Astrocyte (in vitro differentiated cells and primary cell): ENCODE measurements at places on chromosomes 6 and 20. TPM values are rescaled to one million over a fixed set of nuclear protein-coding genes. Genes with fewer than 3 reads are reported as not detected.

DNA sequence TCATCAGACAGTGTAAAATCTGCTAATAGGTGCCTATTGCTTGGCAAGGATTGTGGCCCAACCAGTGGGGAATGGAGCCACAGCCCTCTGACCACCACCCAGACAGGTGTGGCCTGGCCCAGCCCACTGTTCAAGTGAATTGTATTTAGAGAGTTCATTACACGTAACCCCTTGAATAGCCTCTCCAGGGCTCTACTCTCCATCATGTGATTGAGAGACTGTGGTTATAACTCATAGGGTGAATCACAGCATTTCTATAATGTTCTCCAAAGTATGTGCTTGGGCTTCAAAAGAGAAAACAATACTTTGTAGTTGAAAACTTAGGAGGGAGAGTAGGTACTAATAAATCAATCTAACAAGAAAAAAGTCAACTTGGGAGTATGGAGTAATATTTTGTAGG lies 38.4 kb downstream of the ALDH8A1 start:
- H3K4me1 ChIP-seq, result peaks cover 36% of the 10 kb centered on the region
- peak overlapping the region; percentile 73 for H3K27ac ChIP-seq
- DNase-seq, result peak; percentile 92

The NMBR gene
- not detected in 2 replicates for total RNA-seq

- H3K4me1 ChIP-seq, result peaks cover 30% of the 10 kb centered on the region
- no peaks in the 10 kb centered on the region for H3K36me3 ChIP-seq
- H3K27me3 ChIP-seq, result no peaks in the 10 kb centered on the region
- peak overlapping the region; percentile 42 for H3K27ac ChIP-seq
Measured at GRCh38 chr6:29964887-29965562, 22.7 kb downstream of the HLA-A start.

- DNase-seq, result peak; percentile 8
- no peaks in the 10 kb centered on the region for H3K27me3 ChIP-seq
- H3K4me3 ChIP-seq, result no peak overlapping the region
- H3K27ac ChIP-seq, result no peak overlapping the region
- H3K4me1 ChIP-seq, result no peaks in the 10 kb centered on the region
- H3K36me3 ChIP-seq, result no peaks in the 10 kb centered on the region
Measured at GRCh38 chr6:10369896-10370295, 45.0 kb downstream of the TFAP2A start.

DNA sequence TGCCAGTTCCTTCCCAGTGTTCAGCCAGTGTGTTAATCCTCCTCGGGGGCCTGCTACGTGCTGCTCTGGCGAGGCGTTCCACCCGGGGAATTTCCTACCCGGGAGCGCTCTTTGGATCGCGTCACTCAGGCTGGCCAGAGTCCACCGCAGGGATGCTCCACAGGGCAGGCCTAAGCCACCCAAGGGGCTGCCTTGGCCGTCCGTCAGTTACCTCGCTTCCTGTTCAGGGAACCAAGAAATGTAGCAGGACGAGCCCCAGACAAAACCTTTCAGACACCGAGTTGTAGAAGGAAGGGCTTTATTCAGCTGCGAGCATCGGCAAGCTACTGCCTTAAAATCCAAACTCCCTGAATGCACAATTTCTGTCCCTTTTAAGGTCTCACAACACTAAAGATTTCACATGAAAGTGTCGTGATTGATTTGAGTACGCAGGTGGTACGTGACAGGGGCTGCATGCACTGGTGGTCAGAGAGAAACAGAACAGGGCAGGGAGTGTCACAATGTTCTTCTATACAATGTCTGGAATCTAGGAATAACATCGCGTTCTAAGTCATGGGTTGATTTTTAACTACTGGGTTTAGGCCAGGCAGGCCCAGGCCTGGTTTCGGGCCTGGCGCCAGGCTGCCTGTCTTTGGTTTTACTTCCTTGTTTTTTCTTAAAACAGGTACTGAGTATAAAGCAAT lies 15.7 kb upstream of the POU5F1 start:
- no peak overlapping the region for H3K4me3 ChIP-seq
- peak; percentile 3 for DNase-seq
- H3K4me1 ChIP-seq, result no peaks in the 10 kb centered on the region
- no peaks in the 10 kb centered on the region for H3K36me3 ChIP-seq

GRCh38 chr6:114997813-114998292 lies 655.0 kb upstream of the HS3ST5 start:
- no peak overlapping the region for H3K27ac ChIP-seq
- H3K36me3 ChIP-seq, result no peaks in the 10 kb centered on the region
- H3K4me1 ChIP-seq, result no peaks in the 10 kb centered on the region

DNA sequence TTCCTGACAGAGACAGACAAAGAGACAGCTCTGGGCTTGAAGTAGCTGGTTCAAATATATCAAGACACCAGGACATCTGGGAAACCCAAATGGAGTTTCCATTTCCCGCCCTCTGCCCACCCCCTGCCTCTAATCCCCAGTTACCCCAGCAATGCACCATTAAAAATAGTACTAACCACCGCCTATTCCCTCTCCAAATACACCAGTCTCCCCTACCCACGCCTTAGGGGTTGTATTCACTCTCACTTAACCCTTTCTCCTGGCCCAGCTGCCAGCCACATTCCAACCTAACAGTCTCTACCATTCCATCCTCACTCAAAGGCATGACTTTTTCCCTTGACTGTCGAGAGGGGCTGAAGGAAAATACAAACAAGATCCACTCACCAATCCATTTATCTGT lies 22.4 kb downstream of the GABBR1 start:
- H3K4me3 ChIP-seq, result no peak overlapping the region
- H3K4me1 ChIP-seq, result no peaks in the 10 kb centered on the region

- H3K27me3 ChIP-seq, result no peaks in the 10 kb centered on the region
- H3K36me3 ChIP-seq, result no peaks in the 10 kb centered on the region
- H3K4me1 ChIP-seq, result no peaks in the 10 kb centered on the region
Measured at GRCh38 chr6:119207327-119207726, 128.9 kb upstream of the FAM184A start.

- H3K4me3 ChIP-seq, result no peak overlapping the region
- H3K4me1 ChIP-seq, result no peaks in the 10 kb centered on the region
- H3K27me3 ChIP-seq, result no peaks in the 10 kb centered on the region
Measured at GRCh38 chr20:52379723-52380336, 188.3 kb upstream of the ZFP64 start.

GRCh38 chr20:10360878-10361277 lies 73.1 kb downstream of the MKKS start:
- no peaks in the 10 kb centered on the region for H3K36me3 ChIP-seq
- no peak overlapping the region for H3K4me3 ChIP-seq
- H3K27me3 ChIP-seq, result peaks cover 5% of the 10 kb centered on the region
- peaks cover 18% of the 10 kb centered on the region for H3K4me1 ChIP-seq

DNA sequence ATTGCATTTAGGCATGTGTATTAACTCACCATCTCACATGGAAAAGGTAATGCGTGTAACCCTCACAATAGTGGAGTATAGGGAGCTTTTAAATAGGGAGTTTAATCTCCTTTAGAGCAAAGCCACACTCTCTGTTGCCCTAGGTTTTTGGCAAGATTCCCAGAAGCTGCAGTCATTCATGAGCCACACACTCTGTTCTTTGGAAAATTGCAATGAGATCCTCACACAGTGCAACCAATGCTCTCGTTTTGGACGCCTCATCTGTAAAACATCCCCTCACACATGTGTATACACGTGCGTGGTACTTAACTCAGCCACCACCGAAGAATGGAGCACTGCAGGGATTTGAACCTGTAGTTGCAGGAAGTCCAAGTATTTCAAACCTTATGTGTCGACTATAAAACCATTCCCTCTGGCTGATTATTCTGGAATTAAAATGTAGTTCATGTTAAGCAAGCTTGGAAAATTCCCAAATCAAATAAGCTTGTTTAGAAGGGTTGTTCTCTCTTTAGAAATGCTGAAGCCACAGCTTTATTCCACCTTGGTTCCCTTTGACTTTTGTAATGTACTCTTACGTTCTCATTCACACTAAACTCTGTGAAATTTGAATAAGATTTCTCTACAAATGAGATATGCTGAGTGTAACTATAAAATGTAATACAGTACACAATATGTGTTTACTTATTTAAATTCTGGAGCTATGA lies 489.8 kb upstream of the MANEA start:
- peaks cover 8% of the 10 kb centered on the region for H3K4me1 ChIP-seq
- DNase-seq, result peak; percentile 84
- no peaks in the 10 kb centered on the region for H3K36me3 ChIP-seq
- no peaks in the 10 kb centered on the region for H3K27me3 ChIP-seq
- no peak overlapping the region for H3K4me3 ChIP-seq

The DLL1 gene
- total RNA-seq, result 1.6 and 2.0 TPM in 2 replicates

- DNase-seq, result no peak
- no peaks in the 10 kb centered on the region for H3K4me1 ChIP-seq
- H3K36me3 ChIP-seq, result no peaks in the 10 kb centered on the region
- no peaks in the 10 kb centered on the region for H3K27me3 ChIP-seq
- no peak overlapping the region for H3K27ac ChIP-seq
- no peak overlapping the region for H3K4me3 ChIP-seq
Measured at GRCh38 chr6:131685266-131685780, 15.9 kb downstream of the OR2A4 start.

GRCh38 chr6:165574220-165575157 lies 88.6 kb downstream of the PDE10A start:
- H3K4me3 ChIP-seq, result no peak overlapping the region
- peak overlapping the region; percentile 80 for H3K27ac ChIP-seq
- no peaks in the 10 kb centered on the region for H3K36me3 ChIP-seq
- DNase-seq, result peak; percentile 7
- H3K27me3 ChIP-seq, result no peaks in the 10 kb centered on the region
- peaks cover 42% of the 10 kb centered on the region for H3K4me1 ChIP-seq

DNA sequence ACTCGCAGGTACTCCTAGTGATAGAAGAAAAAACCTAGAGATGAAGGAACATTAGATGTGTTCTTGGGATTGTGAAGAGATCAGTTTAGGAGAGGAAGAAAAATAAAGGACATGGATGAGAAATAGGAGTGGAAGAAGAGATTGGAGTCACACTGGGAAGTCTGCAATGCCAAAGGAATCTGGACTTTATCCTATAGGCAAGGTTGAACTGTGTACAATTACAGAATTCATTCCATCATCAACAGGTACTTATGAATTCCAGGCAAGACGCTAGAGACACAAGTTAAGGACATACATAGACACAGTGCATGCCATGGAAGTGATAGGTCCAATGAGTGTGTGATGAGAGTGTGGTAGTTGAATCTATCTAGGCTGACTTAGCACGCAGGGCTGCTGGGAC lies 101.3 kb downstream of the EDN1 start:
- no peak overlapping the region for H3K4me3 ChIP-seq
- no peaks in the 10 kb centered on the region for H3K4me1 ChIP-seq
- no peaks in the 10 kb centered on the region for H3K27me3 ChIP-seq
- H3K36me3 ChIP-seq, result no peaks in the 10 kb centered on the region

The GTF3C6 gene
- total RNA-seq, result 105 and 116 TPM in 2 replicates

DNA sequence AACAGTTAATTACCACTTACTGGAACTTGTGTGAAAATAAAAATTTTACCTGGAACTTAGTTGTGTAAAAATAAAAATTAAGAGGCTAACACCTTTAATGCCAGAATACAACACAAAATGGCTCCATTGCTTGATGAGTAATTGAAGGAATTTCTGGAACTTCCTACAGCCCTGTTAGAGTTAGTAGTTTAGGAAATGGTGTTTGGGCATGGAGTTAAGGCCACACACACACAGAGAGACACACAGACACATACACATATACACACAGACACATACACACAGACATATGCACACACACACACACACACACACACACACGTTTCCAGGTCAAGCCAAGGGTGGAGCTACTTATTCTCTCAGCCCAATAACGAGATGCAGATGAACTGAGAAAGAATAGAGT lies 20.6 kb upstream of the CST3 start:
- peaks cover 2% of the 10 kb centered on the region for H3K27me3 ChIP-seq
- H3K4me3 ChIP-seq, result no peak overlapping the region
- no peak overlapping the region for H3K27ac ChIP-seq
- H3K4me1 ChIP-seq, result no peaks in the 10 kb centered on the region
- no peaks in the 10 kb centered on the region for H3K36me3 ChIP-seq

- H3K4me1 ChIP-seq, result peaks cover 16% of the 10 kb centered on the region
- DNase-seq, result peak; percentile 93
- no peaks in the 10 kb centered on the region for H3K36me3 ChIP-seq
- H3K27ac ChIP-seq, result peak overlapping the region; percentile 10
- H3K27me3 ChIP-seq, result no peaks in the 10 kb centered on the region
Measured at GRCh38 chr6:26312501-26313397, 52.2 kb upstream of the BTN3A2 start.

DNA sequence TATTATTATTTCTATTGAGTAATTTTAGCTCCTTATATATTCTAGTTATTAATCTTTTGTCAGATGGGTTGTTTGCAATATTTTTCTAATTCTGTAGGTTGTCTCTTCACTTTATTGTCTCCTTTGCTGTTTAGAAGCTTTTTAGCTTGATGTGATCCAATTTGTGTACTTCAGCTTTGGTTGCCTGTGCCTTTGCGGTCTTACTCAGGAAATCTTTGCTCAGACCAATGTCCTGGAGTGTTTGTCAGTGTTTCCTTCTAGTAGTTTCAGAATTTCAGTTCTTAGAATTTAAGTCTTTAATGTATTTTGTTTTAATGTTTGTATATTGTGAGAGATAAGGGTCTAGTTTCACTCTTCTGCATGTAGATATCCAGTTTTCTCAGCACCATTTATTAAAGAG lies 916.0 kb upstream of the EYS start:
- no peaks in the 10 kb centered on the region for H3K36me3 ChIP-seq
- H3K27ac ChIP-seq, result no peak overlapping the region
- H3K4me1 ChIP-seq, result no peaks in the 10 kb centered on the region
- DNase-seq, result no peak

DNA sequence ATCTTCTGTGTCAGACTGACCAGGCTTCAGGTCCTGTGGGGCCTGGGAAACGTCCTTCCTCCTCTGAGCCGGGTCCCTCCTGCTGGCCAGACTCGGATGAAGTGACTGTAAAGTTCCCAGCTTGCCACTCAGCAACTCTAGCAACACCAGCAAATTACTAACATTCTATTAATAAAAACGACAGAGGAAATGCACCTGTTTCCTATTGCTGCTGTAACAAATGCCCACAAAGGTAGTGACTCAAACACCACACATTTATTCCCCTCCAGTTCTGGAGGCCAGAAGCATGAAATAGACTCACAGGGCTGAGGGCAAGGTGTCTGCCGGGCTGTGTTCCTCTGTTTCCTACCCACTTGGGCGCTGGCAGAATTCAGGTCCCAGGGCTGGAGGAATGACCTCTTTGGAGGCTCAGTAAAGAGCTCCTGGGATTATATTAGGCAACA lies 48.8 kb downstream of the CTCFL start:
- no peak for DNase-seq
- H3K27me3 ChIP-seq, result peaks cover 21% of the 10 kb centered on the region
- no peak overlapping the region for H3K27ac ChIP-seq
- no peaks in the 10 kb centered on the region for H3K4me1 ChIP-seq
- H3K4me3 ChIP-seq, result no peak overlapping the region

The FNDC1 gene
- total RNA-seq, result 6.3 and 8.6 TPM in 2 replicates

The CALHM5 gene
- total RNA-seq, result 1.8 and 1.9 TPM in 2 replicates

DNA sequence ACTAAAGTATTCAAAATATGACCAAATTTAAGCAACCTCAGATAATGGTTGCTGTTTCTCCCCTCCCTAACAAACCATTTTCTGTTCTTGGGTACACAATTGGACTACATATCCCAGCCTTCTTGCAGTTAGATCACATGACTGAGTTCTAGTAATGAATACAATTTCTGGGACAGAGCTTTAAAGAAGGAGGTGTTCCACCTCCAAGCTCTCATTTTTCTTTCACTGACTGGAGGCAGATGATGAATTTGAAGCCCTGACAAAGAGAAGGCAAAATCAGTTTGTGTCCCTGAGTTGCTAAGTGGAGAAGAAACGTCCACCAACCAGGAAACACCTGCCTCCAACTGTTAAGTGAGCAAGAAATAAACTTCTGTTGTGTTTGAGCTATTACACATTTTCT lies 117.2 kb downstream of the LCA5 start:
- no peaks in the 10 kb centered on the region for H3K36me3 ChIP-seq
- H3K27ac ChIP-seq, result no peak overlapping the region
- no peak overlapping the region for H3K4me3 ChIP-seq
- no peak for DNase-seq
- peaks cover 9% of the 10 kb centered on the region for H3K4me1 ChIP-seq
- H3K27me3 ChIP-seq, result no peaks in the 10 kb centered on the region
